ENCODE measurements at places on chromosomes 1 and 21.

DNA sequence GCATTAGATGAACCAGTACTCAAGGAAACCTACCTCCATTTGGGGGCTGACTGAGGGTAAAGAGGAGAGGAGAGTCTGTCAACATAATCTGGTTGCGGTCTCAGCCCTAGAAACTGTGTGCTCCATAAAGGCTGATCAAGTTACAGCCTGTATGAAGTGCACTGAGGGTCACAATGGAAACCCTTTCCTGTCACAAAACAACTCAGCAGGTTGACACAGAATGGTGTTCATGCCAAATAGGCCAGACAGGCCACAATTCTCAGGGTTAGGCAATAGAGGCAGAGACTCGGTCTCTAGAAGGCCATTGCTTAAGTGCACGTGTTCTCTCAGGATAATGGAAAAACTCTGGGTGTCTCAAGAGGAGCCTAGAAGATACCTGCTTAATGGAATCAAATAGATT is 4.1 kb upstream of the ANKRD35 start:
- DNase-seq, result no peak

DNA sequence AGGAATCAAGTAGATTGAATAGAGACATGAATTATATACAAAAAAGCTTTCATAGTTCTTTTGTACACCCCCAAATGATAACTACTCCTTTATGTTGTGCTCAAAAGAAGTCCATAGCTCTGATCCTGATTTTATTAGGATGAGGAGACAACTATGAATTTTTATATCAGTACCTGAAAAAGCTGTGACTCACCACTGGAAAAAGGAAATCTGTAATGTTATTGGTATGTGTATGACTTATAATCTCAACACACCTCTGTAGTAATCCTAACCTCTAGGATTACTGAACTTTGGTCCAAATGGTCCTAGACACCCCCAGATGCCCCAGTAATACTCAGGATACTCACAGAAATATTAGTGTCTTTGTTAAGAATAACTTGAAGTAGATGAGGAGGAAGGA is 10.2 kb downstream of the PRKAB2 start:
- no peak for DNase-seq

- DNase-seq, result no peak
These were observed 61.8 kb upstream of the GRHL3 start for GRCh38 chr1:24257373-24257772.

DNA sequence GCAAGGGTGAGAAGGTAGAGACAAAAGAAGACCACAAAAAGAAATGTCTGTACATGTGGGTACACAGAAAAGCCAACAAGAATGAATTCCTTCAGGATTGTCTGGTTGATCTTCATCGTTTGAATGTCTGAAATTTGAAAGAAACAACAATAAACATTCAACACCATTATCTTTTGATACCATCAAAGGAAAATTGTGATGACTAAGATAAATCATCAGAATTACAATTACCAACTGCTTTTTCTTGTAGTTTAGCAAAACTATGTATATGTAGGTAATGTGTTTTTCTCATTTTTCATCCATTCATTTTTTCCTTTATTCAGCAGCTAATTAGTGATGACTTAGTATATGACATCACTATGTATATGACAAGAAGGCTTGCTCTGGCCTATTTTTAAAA is at the start of gene OR10X1:
TSS of gene OR10X1 (minus strand) at position 167 of the 400 bp plus-strand sequence. CDS start at position 167, 0 bp downstream.
- DNase-seq, result no peak

- DNase-seq, result no peak
These were observed 5.2 kb downstream of the TBX15 start for GRCh38 chr1:118982821-118983557.

DNA sequence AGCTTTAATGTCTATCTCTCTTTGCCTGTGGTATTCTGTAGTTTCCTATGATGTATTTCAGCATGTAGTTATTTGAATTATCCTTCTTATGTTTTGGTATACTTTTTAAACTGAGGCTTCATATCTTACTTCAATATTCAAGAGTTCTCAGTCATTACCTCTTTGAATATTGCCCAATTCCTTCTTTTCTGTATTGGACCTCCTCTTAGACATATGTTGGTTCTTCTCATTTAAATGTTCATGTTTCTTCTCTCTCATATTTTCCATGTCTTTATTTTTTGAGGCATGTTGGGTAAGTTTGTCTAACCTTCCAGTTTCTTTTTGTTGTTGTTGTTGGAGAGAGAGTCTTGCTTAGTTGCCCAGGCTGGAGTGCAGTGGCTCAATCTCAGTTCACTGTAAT is 140.6 kb downstream of the MRPS6 start:
- no peak for DNase-seq

DNA sequence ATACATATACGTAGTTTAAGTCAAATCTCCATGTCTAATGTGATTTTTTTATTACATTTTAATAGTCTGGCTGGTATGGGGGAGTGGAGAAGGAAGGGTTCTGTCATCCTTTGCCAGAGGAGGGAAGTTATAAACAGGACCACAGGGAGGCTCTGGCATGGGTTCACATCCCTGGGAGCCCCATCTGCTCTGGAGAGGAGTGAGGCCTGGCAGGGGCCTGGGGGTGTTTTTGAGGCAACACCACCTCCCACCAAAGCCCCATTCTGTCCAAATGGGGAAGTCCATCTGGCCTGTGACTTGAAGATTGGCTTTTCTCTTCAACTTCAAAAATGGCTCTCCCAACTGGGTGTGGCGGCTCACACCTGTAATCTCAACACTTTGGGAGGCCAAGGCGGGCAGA is 15.8 kb downstream of the DISP3 start:
- no peak for DNase-seq

DNA sequence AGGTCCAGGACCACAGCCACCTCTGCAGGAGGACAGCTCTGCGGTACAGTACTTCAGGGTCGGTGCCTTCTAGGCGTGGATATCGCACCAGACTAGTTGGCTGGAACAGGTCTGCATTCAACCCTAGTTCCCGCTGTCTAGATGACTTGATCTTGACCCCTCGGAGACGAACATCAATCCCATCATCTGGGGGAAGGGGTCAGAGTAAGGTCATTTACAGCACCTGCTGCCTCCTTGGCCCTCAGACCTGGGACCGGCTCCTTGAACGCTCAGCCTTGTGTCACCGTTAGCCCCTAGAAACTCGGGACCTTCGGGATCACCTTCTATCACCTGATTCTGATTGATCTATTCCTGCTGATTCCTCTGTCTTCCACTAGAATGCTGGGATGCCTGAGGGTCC is 2.6 kb downstream of the HECTD3 start:
- no peak for DNase-seq

GRCh38 chr1:156245451-156246232 is 2.2 kb downstream of the PAQR6 start:
- DNase-seq, result no peak

- DNase-seq, result no peak
These were observed 5.6 kb upstream of the TDRD10 start for GRCh38 chr1:154496383-154496782.

DNA sequence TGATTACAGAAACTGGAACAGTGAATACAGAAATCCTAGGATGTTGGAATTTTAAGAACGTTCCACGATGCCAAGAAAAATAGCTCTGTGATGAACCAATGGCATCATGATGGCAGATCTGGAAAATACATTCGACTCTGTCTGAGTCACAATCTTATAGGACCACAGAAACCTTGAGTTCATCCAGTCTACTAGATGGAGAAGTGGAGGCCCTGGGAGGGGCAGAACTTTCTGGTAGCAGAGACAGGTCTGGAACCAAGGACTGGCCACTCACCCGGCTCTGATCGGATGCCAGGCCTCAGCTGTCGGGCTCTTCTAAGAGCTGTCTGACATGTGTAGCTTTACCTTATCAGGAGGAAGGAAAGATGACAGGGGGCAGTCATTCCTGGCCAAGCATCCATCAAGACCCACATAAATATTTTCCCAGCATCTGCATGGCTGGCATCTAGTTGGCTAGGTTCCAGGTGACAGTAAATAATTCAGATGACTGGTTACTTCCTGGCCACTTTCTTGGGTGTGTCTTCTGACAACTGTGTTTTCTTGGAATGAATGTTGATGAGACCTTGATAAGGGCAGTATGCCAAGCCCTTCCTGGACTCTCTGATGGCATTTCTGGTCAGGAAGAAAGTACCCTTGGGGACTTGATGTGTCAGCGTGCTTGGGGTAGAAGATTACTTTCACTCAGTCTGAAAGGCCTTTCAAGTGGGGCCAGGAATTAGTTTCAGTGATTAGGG is 72.6 kb upstream of the TRABD2B start:
- DNase-seq, result no peak

DNA sequence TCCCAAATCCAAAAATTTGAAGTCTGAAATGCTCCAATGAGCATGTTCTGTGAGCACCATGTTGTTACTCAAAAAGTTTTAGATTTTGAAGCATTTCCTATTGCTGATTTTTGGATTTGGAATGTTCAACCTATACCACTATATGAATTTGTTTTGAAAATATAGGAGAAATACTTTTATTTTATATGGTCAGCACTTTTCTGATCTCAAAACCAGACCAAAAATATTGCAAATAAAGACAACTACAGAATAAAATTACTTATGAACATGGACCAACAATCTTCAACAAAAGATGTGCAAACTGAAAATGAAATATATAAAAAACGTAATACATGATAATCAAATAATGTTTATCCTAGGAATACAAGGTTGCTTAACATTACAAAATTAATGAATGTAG is 73.7 kb upstream of the APOBEC4 start:
- no peak for DNase-seq

GRCh38 chr1:3467096-3468036 is 12.9 kb downstream of the ARHGEF16 start:
- no peak for DNase-seq

- no peak for DNase-seq
These were observed 120.0 kb upstream of the RRP15 start for GRCh38 chr1:218164930-218165700.

- DNase-seq, result no peak
These were observed 1280.3 kb upstream of the B3GALT2 start for GRCh38 chr1:194466706-194467105.

DNA sequence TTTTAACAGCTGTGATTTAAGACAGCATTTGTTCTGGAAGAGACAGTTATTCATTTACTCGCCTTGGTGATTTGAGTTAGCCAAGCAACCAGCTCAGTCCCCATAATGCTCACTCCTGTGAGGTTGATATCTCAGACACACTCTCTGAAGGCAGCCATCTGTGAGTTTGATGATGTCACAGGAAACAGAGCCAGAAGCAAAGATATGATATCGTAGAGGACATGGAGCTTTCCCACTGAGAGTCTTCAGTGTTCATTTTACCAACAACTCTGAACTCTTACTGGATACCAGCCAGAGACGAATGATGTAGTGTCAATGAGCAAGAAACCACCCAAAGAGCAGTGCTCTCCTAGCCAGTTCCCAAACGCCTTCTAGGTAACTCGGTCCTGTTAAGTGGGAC is 219.4 kb downstream of the SLC35F3 start:
- DNase-seq, result no peak

DNA sequence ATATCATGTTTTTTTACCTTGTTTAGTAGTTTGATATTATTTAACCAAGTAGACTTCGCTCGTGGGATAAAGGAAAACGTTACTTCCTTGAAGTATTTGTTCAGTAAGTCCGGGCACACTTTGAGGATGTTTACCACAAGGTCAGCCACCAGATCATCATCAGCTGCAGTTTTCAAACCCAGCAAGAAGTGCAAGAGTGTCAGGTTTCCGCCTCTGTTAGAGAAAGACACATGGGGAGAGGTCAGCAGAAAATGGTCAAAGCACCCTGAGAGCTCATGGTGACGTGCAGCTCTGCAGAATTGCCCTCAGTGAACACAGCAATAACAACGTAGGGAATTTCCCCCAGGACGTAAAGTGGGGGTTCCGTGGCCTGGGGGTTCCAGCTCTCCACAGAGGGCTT is 24.4 kb downstream of the URB1 start:
- no peak for DNase-seq

- peak; percentile 20 for DNase-seq
These were observed 1.3 kb downstream of the KDM5B start for GRCh38 chr1:202806845-202807450.

GRCh38 chr1:32447469-32448185 is 17.2 kb upstream of the ZBTB8B start:
- DNase-seq, result no peak

DNA sequence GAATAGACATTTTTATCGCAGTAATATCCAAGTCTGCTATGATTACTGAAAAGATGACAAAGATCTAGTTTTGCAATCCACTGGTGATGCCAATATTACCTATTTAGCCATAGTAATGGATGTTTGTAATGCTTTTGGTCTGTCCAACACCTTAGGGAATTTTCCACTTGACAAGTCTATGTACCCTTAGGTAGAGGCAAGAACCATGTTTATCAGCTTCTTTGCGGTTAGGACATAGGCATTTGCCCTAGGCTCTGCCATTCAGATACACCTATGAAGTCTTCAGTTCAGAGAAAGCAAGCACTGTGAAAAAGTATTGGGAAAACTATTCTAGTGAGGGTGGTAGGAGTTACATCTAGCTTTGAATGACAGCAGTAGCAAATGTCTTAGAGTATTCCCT is 40.2 kb upstream of the SLC35D1 start:
- no peak for DNase-seq

GRCh38 chr1:220746851-220747250 is 1.3 kb upstream of the MTARC2 start:
- no peak for DNase-seq

DNA sequence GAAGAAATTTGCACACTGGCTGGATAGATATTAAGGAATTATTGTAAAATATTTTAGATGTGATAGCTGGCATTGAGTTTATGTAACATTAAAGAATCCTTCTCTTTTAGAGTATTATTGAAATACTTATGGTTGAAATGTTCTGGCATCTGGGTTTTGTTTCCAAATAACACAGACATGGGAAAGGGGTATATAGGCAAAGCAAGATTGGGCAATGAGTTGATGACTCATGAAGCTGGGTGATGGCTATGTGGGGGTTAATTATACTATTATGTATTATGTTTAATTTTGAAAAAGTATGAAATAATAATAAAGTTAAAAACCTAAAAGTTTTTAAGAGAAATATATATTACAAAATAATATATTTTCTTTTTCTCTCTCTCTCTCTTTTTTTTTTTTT is 12.5 kb upstream of the PTPN14 start:
- DNase-seq, result no peak

GRCh38 chr1:40020447-40021085 is 20.0 kb upstream of the CAP1 start:
- no peak for DNase-seq

- DNase-seq, result no peak
These were observed 293.5 kb downstream of the MRPL39 start for GRCh38 chr21:25313829-25314228.

DNA sequence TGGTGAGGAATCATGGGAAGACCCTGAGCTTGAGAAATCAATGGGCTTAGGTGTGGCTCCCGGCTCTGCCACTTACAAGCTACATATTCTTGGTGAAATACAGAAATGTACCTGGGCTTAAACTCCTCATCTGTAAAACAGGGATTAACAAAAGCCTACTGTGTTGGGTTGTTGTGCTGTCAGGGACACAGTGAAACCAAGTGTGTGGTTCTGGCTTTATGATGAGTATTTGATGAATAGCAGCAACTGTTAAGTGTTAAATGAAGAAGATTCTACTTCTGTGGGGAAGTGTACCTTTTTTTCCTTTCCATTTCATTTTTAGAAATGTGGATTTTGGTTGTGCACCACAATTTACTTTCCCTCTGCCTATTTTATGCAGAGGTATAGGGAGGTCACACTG is 41.1 kb upstream of the DUSP10 start:
- DNase-seq, result no peak

- DNase-seq, result no peak
These were observed 168.1 kb upstream of the CHRM3 start for GRCh38 chr1:239218301-239218700.

Data from stimulated activated CD4-positive, alpha-beta T cell treated with anti-CD3 and anti-CD28 coated beads, Interleukin-2, amount 100 ng/mL, for 48 hours (primary cell).